Stimulated activated CD4-positive, alpha-beta T cell treated with anti-CD3 and anti-CD28 coated beads, Interleukin-4, amount 100 ng/mL, for 4 hours (primary cell): ENCODE measurements at places on chromosomes 2 and 18.

DNA sequence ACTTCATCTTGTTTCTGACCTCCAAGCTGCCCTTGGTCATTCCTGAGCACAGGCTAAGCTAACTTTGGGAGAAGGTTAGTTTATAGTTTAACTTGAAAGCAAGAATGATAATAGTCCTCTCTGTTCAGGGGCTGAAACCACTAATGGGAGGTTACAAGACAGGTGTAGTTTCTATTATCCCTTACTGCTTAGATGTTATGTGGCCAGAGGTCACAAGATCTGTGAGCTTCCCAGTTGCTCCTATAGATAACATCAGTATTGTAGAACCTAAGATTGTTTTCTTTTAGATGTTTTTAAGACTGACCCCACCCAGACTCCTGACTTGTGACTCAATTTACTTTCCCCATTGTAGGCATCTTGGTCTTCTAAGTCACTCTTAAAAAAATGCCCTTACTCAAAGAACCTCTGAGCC lies 94.8 kb upstream of the LPIN2 start:
- no peak for DNase-seq

GRCh38 chr2:43444989-43445645 lies 150.7 kb downstream of the THADA start:
- DNase-seq: no peak

GRCh38 chr2:180761224-180761623 lies 219.2 kb upstream of the UBE2E3 start:
- DNase-seq: no peak

- no peak for DNase-seq
These were observed 488.0 kb downstream of the CBLN2 start for GRCh38 chr18:72056171-72056570.

GRCh38 chr2:172673056-172673683 lies 62.5 kb upstream of the RAPGEF4 start:
- DNase-seq: no peak

DNA sequence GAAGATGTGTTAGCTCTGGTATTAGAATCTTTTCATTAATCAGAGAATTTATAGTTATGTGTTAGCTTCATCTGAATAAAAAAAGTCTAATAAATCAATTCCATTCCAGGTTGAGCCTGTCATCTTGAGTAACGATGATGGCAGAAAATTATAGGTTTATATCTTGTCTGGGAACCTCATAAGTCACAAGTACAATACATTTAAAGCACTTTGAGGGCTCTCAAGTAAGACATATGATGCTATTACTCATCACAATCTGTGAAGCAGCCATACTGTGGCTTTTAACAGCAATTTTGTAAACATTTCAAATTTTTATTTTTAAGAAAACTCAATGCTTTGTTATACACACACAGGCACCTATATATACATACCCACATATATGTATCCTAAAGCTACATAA lies 484.1 kb upstream of the VRK2 start:
- DNase-seq: no peak

DNA sequence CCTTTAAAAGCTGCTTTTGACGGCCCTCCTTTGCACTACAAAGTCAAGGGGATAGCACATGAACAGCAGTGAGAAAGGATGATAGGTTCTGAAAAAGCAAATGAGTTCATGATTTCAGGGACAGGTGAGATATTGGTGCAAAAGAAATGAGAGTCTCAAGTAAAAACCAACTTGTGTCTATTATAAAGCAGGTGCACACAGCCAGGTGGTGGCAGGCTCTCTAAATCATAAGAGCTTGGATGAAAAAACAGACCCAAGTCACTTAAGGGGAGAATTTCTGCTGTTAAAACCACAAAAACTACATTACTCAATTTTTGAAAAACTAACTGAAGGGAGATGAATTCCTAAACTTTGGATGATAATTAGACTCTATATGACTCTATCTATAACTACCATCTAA lies 201.5 kb downstream of the SP3 start:
- no peak for DNase-seq

GRCh38 chr2:19988600-19988999 lies 1.3 kb downstream of the WDR35 start:
- no peak for DNase-seq

- DNase-seq: no peak
These were observed 19.7 kb upstream of the RNF125 start for GRCh38 chr18:31998880-31999412.

DNA sequence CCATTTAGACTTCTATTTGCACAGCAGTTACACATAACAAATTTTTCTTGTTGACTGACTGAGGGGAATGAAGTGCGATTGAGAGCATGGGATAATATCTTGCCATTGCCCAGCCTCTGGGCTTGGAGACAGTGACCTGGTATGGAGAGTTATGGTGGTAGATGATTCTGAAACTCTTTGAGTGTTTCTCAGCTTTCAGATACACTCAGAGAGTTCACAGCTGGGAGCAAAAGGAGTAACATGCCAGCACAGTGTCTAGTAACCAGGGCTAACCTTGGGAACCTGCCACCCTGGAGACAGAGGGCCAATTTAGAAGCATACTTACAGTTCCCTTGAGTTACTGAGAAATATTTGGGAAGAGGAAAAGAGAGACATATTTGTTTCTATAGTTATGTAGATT lies 1099.3 kb upstream of the CELF4 start:
- DNase-seq: no peak

GRCh38 chr2:65638443-65638842 lies 206.0 kb upstream of the SPRED2 start:
- no peak for DNase-seq

- no peak for DNase-seq
These were observed 57.2 kb downstream of the TMEM18 start for GRCh38 chr2:620004-620403.

- DNase-seq: no peak
These were observed 17.0 kb downstream of the HNRNPA3 start for GRCh38 chr2:177229442-177230242.

DNA sequence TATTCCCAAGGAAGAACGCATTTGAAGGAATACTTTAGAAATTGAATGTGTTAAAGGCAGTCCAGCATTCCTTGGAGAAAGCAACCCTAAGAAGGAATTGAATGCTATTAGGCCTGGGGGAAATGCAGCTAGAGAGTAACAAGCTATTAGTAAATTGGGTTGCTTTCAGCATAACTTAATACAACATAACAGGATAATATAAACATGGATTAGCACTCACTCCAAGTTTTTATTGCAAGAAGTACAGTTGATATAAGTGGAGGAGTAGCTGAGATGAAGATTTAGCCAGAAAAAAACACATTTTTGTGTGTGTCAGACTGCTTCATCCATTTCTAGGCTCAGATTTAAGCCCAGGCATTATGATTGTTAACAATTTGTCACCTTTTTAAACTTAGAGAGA lies 314.6 kb downstream of the MEIS1 start:
- no peak for DNase-seq

GRCh38 chr2:159902722-159903121 lies 104.7 kb upstream of the CD302 start:
- DNase-seq: no peak

GRCh38 chr18:74876630-74877243 lies 279.1 kb downstream of the ZNF407 start:
- no peak for DNase-seq

DNA sequence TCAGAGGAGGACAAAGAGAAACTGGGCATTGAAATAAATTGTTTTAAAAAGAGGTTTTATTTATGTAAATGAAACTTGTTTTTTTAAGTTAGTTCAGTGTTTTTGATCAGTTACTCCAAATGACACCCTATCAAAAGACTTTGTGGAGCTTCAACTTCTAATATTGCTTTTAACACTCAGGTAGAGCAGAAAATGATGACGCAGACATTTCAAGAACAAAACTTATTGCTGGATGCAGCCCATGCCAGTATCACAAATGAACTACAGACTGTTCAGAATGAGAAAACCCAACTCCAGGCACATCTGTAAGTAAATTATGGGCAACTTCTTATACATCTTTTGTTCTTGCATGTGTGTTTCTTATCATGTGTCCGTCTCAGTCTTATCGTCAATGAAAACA lies 36.4 kb downstream of the CCDC150 start:
- DNase-seq: no peak

GRCh38 chr18:12393998-12394397 lies 13.7 kb upstream of the PRELID3A start:
- DNase-seq: no peak

DNA sequence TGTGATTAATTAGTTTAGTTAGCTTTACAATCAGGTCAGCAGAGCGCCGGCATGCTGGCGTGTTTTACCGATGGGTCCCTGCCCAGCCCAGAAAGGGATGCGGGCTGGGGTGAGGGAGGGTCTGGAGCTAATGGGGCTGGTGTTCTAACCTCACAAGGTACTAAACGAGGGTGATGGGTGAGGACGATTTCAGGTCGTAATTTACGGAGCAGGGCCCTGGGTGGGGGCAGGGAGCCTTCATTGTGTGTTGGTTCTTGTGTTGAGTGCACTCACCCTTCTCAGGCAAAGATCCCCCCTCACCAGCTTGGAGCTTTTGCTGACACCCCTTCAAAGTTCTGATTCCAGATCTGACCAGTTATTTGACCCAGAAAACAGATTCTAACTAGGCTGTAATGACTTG lies 39.5 kb downstream of the PTGR3 start:
- no peak for DNase-seq

DNA sequence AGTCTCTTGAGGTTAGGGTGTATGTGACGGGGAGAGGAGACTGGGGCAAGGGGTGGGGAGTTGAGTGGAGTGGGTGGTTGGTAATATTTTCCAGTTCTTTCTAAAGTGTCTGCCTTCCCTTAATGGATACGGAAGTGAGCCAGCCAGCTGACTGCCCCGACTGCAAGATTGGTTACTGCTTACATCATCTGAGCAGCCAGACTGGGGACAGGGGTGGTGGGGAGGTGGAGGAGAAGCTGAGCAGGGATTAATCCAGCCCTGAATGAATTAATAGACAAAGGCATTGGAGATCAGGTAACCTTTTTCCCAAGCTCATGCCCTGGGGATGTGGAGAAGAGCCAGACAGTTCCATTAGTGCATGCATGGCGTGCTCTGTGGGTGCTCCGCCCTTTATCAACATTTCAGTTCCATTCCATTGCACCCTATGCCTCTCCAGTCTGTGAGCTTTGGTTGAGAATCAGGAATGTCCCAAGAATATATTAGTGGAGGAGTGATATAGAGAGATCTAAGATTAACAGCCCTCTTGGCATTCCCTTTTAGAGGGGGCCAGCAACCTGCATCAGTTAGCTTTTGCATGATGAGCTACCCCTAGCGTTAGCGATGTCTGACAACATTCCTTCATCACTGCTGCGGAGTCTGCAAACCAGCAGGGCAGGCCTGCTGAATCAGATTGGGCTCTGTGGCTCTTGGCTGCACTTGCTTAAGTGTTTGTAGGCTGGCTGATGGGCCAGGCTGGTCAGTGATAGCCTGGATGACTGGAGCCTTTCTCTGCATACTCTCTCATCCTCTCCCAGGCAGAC lies 67.4 kb downstream of the TNP1 start:
- DNase-seq: no peak

- DNase-seq: no peak
These were observed 40.9 kb downstream of the STAT4 start for GRCh38 chr2:191109888-191110287.

DNA sequence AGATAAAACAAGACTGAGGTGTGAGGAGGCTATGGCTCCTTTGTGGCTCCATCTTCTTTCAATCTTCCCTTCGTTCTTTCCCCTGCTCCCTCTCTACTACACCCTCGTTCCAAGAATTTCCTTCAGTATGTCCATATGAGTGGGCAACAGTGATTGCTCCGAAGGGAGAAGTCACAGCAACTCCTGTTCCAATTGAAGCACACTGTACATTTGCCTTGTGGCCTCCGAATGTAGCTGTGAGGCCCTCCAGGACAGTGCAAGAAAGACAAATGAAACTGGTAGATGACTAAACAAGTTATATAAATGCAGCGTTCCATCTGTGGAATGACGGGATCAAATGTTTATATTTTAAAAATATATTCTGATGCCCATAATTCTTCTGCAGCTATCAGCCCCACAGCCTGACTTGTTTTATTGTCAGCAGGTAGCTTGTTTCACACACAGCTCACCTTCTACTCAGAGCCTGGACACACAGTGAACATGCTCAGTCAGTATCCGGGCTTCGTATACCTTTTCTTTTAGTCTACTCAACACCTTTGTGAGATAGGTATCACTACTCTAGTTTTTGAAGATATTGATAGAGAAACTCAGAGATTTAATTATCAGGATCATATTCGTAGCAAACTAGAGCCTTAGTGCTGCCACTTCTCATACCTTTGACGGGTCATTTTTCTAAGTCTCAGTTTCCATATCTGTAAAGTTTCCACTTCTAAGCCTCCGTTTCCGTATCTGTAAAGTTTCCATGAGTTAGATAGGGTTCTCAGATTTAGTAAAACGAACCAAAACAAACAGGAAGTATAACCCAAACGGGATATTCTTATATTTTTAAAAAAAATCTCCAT lies 216.7 kb upstream of the STON1 start:
- DNase-seq: no peak

DNA sequence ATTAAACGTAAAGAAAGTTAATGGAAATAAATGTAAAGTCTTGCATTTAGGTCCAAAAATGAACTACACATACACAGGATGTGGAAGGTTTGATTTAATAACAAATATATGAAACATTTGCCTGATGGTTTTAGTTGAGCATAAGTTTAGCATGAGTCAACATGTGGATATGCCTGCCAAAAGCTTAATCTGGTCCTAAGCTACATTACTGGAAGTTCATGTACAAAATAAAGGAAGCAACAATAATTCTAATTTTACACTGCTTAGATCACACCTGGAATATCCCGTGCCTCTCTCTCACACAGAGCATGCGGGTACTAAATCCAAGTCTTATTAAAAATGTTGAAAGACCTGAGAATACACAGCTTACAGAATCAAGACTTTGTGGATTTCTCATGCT lies 276.5 kb upstream of the NRP2 start:
- DNase-seq: no peak

DNA sequence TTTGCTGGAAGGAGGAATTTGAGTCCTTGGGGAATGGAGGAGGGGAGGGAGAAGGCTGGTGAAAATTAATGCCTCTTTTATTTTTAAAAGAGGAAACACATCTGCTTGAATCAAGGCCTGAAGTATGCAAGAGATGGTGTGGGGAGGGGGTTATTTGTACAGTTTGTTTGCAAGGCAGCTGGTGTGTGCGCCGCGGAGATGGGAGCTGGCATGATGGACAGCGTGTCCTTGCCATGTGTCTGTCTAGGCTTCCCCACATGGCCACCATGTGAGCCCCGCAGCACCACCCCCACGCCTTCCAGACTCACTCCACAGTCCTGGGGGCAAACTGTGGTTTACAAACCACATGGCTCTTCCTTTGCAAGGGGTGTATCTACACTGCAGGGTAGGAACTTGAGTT lies 154.8 kb upstream of the APCDD1 start:
- no peak for DNase-seq

DNA sequence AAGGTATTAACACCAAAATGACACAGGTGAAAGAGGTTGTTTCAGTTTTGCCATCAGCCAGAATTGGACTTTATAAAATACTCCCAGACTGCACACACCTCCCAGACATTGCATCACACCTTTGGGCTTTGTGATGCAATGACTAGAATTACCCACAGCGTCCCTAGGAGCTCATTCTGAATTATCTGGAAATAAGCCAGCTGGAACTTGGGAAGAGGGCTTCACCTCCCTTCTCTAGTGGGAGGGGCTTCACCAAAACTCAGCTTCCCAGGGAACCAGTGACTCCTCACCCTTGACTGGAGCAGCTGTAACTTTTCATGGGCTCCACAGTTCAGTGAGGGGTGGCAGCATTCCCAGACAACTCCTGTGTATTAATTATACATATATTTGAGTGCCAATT lies 83.1 kb upstream of the BZW1 start:
- no peak for DNase-seq
